Left colon (tissue), 2 donors: ENCODE measurements at places on chromosomes 6 and 20. TPM values are rescaled to one million over a fixed set of nuclear protein-coding genes. Genes with fewer than 3 reads are reported as not detected.
A peak's percentile ranks its signal among the peaks of the same experiment; 100 is the strongest.

GRCh38 chr6:17381424-17382147 is 11.8 kb upstream of the CAP2 start:
- no peak for DNase-seq

DNA sequence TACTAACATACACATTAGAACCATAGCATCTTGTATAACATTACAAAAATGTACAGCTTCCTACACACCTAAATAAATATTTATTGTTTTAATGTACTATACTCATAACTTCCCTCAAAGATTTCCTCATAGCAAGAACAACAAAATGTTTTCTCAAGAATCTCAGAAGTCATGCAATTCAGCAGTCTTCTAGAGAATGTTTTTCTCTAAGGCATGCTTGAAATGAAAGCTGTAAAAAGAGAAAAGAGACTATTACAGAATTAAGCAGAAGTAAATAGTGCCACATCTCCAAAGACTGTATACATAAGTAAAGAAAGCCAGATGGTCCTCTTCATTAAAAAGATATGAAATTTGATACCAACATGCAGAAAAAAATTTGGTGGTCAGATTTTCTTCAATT is 672.2 kb downstream of the EPM2A start:
- DNase-seq = no peak

- peak; percentile 80 for DNase-seq
These were observed 88.3 kb downstream of the CEBPB start for GRCh38 chr20:50278684-50279531.

DNA sequence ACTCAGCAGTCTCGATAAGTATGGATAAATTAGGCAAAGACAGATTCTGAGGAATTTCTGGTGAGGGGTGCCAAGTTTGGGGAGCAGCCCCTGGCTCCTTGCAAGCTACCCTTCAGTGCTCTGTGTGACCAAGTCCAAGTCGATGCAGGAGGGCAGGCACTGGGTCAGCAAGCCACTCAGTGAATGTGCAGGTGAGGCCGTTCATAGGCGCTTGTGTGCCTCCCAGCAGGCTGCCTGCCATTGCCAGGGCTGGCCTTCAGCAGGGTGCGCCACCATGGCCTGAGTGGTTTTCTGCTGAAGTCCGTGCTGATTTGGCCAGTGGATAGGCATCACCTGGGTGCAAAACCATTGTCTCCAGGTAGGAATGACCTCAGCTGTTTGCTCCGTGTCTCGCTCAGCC is 3.3 kb upstream of the GNRH2 start:
- no peak for DNase-seq

DNA sequence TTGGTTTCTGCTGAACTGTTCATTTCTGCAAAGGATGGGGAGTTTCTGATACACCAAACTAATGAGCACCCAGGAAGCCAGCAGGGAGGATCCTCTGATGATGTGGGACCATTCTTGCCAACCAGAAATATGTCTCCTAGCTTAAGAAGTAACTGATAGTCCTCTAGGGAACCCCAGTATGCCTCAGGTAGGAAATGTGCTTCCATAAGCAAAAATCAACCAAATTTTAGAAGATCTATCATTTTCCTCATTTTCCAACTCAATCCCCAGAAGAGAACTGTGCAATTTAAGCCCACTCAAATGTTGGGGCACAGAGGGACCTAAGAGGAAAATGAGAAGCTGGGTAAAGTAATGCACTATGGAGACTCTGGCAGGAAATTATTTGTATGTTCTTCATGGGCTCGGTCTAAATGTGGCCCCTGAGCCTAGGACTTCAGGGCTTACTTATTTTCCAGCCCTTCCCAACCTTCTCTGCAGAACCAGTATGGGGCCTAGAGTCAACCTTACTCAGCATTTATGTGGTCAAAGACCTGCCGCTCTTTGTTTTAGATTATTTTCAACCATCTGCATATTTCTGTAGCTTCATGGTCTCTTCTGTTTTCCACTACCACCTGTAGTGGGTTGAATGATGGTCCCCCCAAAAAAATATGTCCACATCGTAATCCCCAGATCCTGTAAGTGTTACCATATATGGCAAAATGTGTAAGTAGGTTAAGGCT is 359.8 kb upstream of the CDH4 start:
- DNase-seq = no peak

GRCh38 chr20:23234311-23235078 is 116.1 kb upstream of the NXT1 start:
- no peak for DNase-seq

- DNase-seq = no peak
These were observed 62.1 kb downstream of the BMP2 start for GRCh38 chr20:6829510-6830116.

DNA sequence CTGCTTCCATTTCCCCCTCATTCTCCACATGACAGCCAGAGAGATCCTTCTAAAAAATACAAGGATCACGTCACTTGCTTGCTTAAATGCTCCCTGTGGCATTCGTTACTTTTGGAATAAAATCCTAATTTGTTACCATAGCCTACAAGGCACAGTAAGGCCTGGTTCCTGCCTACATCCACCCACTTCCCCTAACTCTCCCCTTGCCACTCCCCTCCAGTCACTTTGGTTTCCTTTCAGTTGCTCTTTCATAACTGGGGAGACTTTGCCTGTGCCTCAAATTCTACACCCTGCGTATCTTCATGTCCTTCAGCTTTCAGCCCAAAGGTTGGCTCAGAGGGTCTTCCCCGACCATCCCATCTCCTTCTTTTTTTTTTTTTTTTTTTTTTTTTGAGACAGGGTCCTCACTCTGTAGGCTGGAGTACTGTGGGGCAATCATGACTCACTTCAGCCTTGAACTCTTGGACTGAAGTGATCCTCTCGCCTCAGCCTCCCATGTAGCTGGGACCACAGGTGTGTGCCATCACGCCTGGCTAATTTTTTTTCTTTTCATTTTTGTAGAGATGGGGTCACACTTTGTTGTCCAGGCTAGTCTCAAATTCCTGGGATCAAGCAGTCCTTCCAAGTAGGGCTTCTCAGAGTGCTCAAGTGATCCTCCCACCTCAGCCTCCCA is 12.5 kb downstream of the ID1 start:
- DNase-seq = no peak

- no peak for DNase-seq
These were observed 53.6 kb downstream of the MDGA1 start for GRCh38 chr6:37643851-37644672.

DNA sequence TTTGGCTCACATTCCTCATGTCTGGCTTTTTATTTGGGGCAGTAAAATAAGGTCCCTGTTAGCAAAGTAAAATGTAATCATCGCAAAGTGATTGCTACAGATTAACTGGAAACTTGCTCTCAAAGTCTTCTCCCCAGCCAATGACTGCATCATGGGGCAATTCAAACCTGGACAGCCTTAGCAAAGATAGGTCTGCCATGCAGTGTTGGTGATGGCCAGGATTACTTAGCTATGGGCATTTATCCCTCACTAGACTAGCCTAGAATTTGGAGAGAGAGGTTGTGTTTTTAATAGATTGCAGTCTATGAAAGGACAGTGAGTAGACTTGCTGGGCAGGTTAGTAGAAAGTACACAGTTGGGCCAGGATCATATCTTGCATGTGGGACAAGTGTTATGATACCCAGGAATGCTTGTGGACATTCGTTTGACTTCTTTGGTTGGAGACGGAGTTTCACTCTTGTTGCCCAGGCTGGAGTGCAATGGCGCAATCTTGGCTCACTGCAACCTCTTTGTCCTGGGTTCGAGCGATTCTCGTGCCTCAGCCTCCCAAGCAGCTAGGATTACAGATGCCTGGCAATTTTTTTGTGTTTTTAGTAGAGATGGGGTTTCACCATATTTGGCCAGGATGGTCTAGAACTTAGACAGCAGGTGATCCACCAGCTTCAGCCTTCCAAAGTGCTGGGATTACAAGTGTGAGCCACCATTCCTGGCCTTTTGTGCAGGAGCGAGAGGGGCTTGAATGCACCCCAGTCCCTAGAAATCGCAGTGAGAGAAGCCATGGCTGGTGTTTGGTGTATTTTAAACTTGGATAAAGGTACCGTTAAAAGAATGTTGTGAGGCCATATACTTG is 3.4 kb downstream of the RPS12 start:
- no peak for DNase-seq

GRCh38 chr6:45116714-45117410 is 211.3 kb upstream of the RUNX2 start:
- no peak for DNase-seq

DNA sequence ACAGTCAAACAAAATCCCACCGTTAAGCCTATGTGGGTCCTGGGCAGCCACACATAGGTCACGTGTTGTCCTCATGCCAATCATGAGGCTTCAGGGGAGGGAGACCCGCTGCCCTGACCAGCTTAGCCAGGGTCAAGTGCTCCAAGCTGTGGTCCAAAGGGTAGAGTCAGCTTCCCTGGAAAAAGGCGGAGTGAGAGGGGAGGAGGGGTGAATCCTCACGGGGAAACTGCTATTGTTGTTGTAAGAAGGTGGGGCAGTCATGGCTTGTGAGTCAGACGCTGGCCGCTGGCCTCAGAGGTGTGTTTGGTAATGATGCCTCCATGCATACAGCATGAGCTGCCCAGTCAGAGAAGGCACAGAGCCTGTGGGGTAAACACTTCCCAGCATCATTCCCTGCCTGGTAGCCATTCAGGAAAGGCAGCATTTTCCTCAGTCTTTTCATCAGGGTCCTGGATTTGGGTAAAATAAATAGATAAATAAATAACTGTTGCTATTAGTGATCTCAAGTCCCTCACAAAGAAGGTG is 8.7 kb downstream of the CST3 start:
- peak; percentile 81 for DNase-seq

GRCh38 chr6:162706232-162706631 is 21.3 kb downstream of the PRKN start:
- peak; percentile 35 for DNase-seq

DNA sequence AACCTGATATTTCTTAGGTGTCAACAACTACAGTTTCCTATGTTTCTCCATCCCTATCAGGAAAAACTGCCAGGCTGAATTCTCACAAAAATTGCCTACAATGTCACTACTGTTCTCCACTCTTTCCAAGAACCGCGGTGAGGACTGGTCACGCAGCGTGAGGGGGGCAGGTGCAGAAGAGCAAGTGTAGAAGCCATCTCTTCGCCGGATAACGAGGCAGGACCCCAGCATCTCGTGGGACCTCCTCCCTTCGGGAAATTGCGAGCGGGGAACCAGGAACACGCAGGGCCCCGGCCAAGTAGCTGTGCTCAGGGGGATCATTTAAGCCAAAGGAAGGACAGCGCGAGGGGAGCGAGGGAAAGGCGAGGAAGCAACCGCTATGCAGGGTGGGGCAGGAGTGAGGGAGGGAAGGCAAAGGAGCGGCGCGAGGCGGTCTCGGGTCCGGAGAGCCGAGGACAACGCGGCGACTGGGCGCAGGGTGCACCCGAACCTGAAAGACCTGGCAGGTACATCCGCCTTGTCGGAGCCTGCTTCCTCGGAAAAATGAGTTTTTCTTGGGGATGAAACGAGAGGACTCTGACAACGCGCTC is 559 bp downstream of the APMAP start:
- peak; percentile 63 for DNase-seq

GRCh38 chr6:160221423-160221822 is 37.2 kb downstream of the SLC22A2 start:
- no peak for DNase-seq

DNA sequence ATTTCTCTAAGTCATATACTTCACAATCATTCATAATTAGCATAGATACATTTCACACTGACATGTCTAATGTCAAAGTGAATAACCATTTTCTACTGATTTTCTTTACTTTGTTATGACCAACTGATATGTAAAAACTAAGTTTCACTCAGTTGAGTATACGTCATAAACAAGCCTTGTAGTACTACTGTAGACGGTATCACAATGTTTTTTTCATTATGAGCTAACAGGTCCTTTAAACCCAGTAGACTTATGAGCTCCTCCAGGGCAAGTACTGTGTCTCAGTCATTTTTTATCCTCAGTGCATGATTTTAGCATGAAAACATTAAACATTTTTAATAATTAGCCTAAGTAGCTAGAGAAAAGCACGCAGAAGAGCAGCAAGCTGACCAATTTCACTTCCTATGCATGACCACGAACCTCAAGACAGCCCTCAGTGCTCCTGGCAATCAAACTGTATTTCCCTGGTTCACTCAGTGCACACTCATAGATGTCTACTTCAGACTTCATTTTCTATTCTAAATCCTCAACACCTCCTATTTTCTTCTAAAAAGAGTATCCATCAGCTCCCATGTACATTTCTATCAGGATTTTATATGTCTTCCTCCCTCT is 32.0 kb upstream of the TFAP2D start:
- DNase-seq = no peak

GRCh38 chr6:36113703-36114102 is 16.6 kb upstream of the MAPK13 start:
- no peak for DNase-seq

GRCh38 chr20:36113036-36113435 is 41.5 kb upstream of the EPB41L1 start:
- DNase-seq = no peak

DNA sequence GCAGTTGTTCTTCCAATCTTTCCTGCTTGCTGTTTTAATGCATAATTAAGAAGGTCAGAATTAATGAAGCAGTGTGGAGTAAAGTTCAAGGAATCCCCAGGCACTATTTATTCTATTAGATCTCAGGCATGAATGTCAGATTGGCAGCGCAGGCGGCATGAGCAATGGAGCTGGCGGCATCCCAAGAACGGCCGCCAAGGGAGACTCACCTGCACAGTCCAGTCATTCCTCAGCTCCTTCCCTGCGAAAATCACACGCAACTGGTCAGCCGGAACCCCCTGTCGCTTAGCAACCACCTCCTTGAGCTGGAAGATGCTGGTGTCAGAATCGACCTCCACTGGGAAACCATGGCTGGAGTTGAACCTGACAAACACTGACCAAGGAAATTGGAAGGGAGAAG is 284.5 kb downstream of the PRKN start:
- no peak for DNase-seq

DNA sequence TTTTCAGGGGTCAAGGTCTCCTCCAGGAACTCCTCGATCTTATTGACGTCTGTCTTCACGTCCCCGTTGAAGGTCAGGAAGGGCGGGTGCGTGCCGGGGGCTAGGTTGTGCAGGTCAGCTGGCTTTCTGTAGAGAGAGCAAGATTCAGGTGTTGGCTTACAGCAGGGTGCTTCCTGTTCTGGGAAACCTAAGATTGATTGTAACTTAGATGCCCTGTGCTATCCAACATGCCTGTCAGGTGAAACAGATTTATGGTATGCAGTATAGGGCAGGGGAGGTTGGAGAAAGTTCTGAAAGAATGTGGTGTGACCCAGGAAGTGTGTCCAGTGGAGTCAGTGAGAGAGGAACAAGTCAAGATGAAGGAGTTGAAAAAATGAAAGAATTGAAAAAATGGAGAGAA is 66.4 kb downstream of the CLIC5 start:
- peak; percentile 50 for DNase-seq

Gene GPLD1
- 0.98 TPM for total RNA-seq

Gene TAF4
- total RNA-seq = 22.1 TPM

Gene TMEM217
- 4.0 TPM for total RNA-seq

Gene SPAG4
- total RNA-seq = 3.2 TPM

Gene SIRPB2
- total RNA-seq = 2.4 TPM

Gene BPIFB4
- total RNA-seq = not detected

Gene HFE
- 8.2 TPM for total RNA-seq

Gene TMC2
- total RNA-seq = not detected

Gene DEFB126
- total RNA-seq = not detected

Gene BPIFA1
- total RNA-seq = not detected

Gene PAK5
- total RNA-seq = not detected
